ENCODE measurements at places on chromosomes 7 and 10.

- no peaks in the 10 kb centered on the region for H3K27me3 ChIP-seq
- peaks cover 9% of the 10 kb centered on the region for H3K4me1 ChIP-seq
- H3K27ac ChIP-seq = no peak overlapping the region
- H3K4me3 ChIP-seq = no peak overlapping the region
Measured at GRCh38 chr7:43308913-43309705, 196.7 kb downstream of the HECW1 start.

- H3K27me3 ChIP-seq = peaks cover 6% of the 10 kb centered on the region
- DNase-seq = no peak
- no peak overlapping the region for H3K4me3 ChIP-seq
- H3K4me1 ChIP-seq = peaks cover 16% of the 10 kb centered on the region
- no peaks in the 10 kb centered on the region for H3K36me3 ChIP-seq
- H3K27ac ChIP-seq = peak overlapping the region; percentile 19
Measured at GRCh38 chr10:93947055-93947454, 46.7 kb upstream of the PLCE1 start.

GRCh38 chr7:141708351-141708750 is at the start of gene WEE2:
WEE2 (plus strand) TSS chr7:141708353; CDS start chr7:141708759, 406 bp downstream.
- H3K27me3 ChIP-seq = peaks cover 13% of the 10 kb centered on the region
- H3K27ac ChIP-seq = no peak within 1 kb of the TSS
- H3K36me3 ChIP-seq = no peaks in the 10 kb centered on the region

GRCh38 chr7:105779856-105780780 is 96.3 kb downstream of the ATXN7L1 start:
- H3K4me1 ChIP-seq = peaks cover 59% of the 10 kb centered on the region
- H3K27ac ChIP-seq = no peak overlapping the region
- H3K36me3 ChIP-seq = peaks cover 17% of the 10 kb centered on the region
- no peaks in the 10 kb centered on the region for H3K27me3 ChIP-seq
- no peak overlapping the region for H3K4me3 ChIP-seq
- DNase-seq = no peak

GRCh38 chr7:128347647-128348097 is 4.0 kb upstream of the RBM28 start:
- H3K4me1 ChIP-seq = peaks cover 5% of the 10 kb centered on the region
- no peak overlapping the region for H3K27ac ChIP-seq
- no peak overlapping the region for H3K4me3 ChIP-seq
- H3K36me3 ChIP-seq = peaks cover 3% of the 10 kb centered on the region
- peak; percentile 18 for DNase-seq

DNA sequence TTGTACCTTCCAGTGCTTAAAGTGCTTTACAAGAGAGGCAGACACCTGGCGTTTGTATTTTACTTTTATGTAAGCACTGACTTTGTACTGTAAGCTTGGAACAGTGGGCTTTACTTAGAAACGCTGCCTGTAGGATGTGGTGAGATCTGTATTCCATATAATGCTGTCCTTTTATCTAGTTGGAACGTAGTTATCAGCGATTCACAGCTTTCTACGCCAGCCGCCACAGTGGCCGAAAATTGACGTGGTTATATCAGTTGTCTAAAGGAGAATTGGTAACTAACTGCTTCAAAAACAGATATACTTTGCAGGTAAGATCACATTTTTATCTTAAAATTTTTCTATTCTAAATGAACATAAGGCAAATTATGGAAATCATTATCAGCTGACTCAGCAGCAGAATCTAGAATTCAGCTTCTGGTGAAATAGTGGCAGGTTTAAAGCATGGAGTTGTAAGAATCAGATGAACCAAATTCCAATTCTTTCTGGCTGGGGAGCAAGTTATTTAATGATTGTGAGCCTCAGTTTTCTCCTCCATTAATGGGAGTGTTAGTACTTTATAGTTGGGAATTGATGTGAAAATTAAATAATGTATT is 91.5 kb downstream of the CUL1 start:
- peaks cover 4% of the 10 kb centered on the region for H3K4me1 ChIP-seq
- H3K4me3 ChIP-seq = no peak overlapping the region

DNA sequence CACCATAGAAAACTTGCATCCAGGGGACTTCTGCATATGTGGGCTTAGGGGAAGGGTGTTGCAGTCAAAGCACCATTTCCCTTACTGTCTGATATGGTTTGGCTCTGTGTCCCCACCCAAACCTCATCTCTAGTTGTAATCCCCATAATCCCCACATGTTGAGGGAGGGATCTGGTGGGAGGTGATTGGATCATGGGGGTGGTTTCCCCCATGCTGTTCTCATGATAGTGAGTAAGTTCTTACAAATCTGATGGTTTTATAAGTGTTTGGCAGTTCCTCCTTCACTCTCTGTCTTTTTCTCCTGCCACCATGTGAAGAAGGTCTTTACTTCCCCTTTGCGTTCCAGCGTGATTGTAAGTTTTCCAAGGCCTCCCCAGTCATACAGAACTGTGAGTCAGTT is 177.4 kb downstream of the ADK start:
- H3K36me3 ChIP-seq = peaks cover 31% of the 10 kb centered on the region
- no peak overlapping the region for H3K27ac ChIP-seq
- no peak for DNase-seq
- no peak overlapping the region for H3K4me3 ChIP-seq
- peaks cover 34% of the 10 kb centered on the region for H3K4me1 ChIP-seq

GRCh38 chr10:49577182-49577925 is 32.8 kb upstream of the SLC18A3 start:
- no peaks in the 10 kb centered on the region for H3K27me3 ChIP-seq
- peaks cover 62% of the 10 kb centered on the region for H3K4me1 ChIP-seq
- no peak for DNase-seq
- peaks cover 8% of the 10 kb centered on the region for H3K36me3 ChIP-seq
- no peak overlapping the region for H3K4me3 ChIP-seq

DNA sequence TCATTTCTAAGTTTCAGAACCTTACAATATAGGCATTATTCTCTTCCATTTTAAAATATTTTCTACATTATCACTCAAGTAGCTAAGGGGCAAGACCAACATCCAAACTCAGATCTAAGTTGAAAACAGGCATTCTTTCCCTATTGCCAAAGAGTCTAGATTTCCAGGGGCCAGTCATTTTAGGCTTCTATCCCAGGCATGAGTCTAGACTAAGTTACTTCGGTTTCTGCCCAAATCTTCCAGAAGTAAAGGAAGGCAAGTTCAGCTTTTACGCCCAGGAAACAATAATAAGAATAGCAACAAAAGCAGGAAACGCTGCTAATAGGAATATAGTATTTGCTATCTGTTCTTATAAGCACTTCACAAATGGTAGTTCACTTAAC is 189.9 kb downstream of the DGKI start:
- no peaks in the 10 kb centered on the region for H3K36me3 ChIP-seq
- H3K27ac ChIP-seq = no peak overlapping the region

DNA sequence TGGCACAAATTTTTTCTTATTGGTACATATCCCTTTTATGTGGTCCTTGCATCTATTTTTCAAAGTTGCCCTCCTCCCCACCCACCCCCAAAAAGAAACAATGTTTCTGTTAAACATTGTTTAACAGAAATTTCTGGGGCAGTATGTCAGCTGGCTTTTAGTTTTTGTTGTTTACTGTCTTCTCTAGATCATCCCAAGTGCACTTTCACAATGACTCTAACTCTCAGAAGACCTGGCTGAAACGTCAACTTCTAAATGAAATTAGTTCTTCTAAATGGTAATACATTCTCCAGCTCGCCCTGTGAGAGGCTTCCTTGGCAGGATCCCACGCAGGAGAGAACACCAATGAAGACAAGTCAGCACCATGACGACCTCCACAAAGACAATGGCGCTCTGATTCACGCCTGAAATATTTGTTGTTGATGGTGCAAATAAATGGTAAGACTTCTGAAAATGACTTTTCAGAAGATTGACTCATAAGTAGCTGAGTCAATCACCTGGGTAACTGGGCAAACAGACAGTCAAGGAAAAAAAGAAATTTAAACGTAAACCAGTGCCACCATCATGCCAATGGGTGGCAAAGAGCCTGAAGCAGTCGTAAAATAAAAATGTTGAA is 293.7 kb downstream of the FZD1 start:
- peak overlapping the region; percentile 94 for H3K27ac ChIP-seq
- H3K36me3 ChIP-seq = no peaks in the 10 kb centered on the region
- no peaks in the 10 kb centered on the region for H3K27me3 ChIP-seq
- peaks cover 38% of the 10 kb centered on the region for H3K4me1 ChIP-seq

GRCh38 chr7:68917041-68917651 is 681.1 kb upstream of the AUTS2 start:
- no peak overlapping the region for H3K4me3 ChIP-seq
- H3K36me3 ChIP-seq = peaks cover 7% of the 10 kb centered on the region
- H3K27me3 ChIP-seq = no peaks in the 10 kb centered on the region

DNA sequence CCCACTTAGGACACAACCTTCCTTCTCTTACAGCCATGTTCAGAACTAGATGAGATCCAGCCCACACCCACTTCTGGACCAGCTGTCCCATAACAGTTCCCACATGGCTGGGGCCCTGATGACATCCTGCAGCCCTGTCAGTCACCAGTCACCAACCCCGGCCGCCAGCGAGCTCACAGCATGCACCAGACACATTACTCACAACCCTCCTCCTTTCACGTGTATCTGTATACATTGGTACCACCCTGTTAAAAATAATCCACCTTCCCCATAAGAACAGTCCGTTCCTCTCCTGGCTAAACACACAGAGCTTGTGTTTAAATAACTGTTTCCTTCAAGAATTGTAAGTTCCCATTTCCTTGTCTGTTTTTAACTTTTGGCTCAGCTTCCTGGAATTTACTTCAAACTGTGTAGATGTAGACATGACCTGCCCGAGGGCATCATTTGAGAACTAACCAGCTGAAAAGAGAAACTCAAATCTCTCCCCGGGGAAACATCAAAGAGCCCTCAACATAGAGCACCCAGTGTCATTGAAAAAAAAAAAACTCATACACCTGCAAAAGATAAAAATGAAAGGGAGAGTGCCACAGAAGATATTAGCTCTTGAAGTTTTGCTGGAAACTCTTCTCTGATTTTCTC is 26.0 kb upstream of the PRLHR start:
- no peaks in the 10 kb centered on the region for H3K36me3 ChIP-seq
- peaks cover 32% of the 10 kb centered on the region for H3K27me3 ChIP-seq
- H3K4me1 ChIP-seq = peaks cover 6% of the 10 kb centered on the region
- no peak overlapping the region for H3K27ac ChIP-seq

DNA sequence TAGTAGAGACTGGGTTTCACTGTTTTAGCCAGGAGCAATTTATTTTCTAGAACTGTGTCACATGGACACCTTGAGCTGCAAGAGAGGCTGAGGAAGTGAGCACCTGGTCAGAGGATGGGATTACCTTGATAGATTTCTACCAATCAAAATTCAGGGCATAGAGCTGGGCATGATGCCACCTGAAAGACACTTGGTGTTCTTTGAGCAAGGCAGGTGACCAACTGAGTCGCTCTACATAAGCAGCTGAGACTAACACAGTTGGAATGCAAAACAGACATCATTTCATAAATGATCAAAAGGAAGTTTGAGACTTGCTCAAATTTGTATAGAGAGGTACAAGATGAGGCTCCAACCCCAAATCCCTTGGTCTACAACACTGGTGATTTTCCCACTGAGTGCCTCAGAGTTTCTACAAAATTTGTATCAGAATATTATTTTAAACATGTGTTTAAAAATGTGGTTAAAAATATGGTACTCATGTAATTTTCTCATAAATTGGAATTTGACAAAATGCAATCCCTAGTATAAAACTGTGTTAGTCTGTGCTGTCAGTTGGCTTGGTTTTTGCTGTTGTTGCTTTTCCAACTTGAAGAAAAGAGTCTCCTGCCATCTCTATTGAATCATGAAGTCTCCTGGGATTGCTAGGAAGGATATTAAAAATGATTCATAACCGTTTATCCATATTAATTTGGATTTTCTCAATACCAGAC is 156.4 kb upstream of the MDFIC start:
- H3K4me3 ChIP-seq = no peak overlapping the region
- H3K4me1 ChIP-seq = peaks cover 13% of the 10 kb centered on the region
- peaks cover 2% of the 10 kb centered on the region for H3K27me3 ChIP-seq
- H3K27ac ChIP-seq = no peak overlapping the region

DNA sequence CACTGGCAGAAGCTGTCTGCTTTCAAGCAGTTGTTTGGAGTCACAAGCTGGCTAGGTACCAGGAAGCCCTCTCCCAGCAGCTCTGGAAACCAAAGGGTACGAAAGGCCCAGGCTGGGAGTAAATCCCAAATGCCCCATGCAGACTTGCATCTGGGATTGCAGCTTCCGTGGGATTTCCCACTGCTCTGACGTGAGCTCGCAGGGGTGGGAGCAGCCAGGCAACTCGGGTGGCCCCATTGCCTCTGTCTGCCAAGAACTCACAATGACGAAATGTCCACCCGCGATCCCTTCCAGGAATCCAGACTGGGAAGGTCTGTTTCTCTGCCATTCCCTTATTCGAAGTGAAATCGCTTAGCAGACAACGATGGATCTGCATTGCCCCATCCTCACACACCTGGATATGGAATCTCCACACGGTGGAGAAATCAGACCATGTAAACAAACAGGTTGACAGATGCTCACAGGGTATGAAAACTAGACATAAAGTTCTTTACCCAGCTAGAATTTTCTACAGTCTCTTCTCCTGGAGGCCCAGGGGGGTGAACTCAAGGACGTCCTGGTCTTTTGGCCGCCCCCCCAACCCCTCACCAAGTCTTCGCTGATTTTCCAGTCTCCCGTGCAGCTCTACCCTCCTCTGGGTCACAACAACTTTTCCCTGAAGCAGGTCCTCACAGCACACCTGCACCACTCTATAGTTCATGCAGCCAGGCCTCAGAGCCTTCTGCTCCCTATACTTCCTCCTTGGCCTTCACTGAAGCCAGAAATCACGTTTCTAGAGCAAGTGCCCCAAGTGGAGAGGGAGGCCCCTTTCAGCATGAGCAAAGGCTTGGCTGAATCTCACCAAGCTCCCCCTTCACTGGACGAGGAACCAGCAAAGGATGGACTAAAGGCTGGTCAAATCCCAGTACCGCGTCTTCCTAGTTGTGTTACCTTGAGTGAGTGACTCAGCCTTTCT is 20.0 kb downstream of the SH3PXD2A start:
- H3K4me3 ChIP-seq = no peak overlapping the region
- peaks cover 5% of the 10 kb centered on the region for H3K36me3 ChIP-seq
- no peaks in the 10 kb centered on the region for H3K27me3 ChIP-seq
- H3K27ac ChIP-seq = no peak overlapping the region
- no peak for DNase-seq
- H3K4me1 ChIP-seq = peaks cover 41% of the 10 kb centered on the region

DNA sequence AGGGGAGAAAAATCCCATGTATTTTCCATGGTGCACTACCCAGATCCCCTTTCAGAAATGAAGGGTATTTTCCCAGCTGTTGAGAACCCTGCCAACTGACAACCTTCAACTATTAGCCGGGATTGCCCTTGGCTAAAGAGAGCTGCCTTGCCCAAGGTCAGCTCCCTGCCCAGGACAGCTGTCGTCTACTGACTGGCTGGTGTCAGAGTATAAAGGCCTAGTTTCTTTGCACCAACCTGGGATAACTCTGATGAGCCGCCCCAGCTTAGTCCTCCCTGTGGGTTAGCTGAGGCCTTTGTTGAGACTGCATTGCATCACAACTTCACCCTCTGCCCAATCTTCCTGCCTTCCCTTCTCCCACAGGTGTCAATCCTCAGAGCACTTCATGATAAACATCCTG is 147.2 kb upstream of the RHEB start:
- H3K4me1 ChIP-seq = peaks cover 25% of the 10 kb centered on the region
- H3K27me3 ChIP-seq = peaks cover 9% of the 10 kb centered on the region
- H3K27ac ChIP-seq = no peak overlapping the region

Data from HFFc6 (cell line).